A172 (cell line): ENCODE measurements at places on chromosomes 6 and 20.
A peak's percentile ranks its signal among the peaks of the same experiment; 100 is the strongest.

DNA sequence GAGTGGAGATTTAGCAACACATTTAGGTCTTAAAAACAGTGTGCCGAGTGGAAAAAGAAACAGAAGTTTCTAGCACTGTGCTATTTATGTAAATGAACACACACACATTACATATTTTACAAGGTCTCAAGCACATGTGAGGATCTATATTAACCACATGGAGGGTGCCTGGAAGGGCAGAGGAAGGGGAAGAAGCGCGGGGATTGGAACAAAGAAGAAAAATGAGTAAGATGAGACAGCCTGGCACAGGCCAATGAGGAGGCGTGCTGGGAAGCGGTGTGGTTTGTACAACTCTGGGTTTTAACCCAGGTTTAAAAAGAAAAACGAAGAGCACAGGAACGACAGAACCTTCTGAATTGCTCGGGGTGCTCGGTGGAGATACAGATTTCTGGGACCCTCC, 5.7 kb downstream of the KCNG1 start:
- DNase-seq, result no peak

- no peak for DNase-seq
Measured at GRCh38 chr6:6333501-6333900, 13.0 kb upstream of the F13A1 start.

DNA sequence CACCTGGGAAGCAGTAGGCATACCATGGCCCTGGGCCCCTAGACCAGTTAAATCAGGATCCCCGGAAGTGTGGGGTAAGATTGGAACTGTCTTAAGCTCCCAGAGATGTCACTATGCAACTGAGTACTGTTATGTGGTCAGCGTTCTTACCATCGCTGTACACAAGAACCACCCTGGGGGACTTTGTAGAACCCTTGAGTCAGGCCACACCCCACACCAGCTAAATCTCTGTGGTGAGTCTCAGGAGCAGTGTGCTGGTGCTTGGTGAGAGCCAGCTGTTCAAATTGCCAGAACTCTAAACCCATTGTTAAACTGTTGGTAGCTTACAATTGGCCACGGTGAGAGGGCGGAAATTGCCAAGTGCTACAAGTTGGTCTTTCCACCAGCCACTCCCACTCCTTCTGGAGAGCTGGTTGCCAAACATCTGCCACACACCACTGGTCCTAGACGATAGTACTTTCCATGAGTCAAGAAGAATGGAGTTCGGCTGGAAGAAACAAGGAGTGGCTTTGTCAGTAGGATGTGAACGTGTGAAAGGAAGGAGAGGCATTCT, 80.5 kb upstream of the SYNDIG1 start:
- no peak for DNase-seq

DNA sequence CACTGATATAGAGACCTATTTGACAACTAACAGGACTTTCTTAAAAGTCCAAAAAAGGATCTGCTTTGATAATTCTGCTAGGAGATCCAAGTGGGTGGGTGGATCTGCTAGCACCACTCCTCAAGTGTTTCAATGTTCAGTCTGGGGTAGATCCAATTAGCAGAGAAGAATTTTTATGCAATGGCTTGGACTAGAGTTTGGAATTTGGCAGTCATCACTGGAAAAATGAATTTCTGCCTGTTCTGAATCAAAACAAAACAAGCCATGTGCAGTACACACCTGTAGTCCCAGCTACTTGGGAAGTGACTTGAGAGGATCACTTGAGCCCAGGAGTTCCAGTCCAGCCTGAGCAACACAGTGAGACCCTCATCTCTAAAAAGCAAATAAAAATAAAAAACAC, 12.6 kb upstream of the GNMT start:
- DNase-seq, result no peak

DNA sequence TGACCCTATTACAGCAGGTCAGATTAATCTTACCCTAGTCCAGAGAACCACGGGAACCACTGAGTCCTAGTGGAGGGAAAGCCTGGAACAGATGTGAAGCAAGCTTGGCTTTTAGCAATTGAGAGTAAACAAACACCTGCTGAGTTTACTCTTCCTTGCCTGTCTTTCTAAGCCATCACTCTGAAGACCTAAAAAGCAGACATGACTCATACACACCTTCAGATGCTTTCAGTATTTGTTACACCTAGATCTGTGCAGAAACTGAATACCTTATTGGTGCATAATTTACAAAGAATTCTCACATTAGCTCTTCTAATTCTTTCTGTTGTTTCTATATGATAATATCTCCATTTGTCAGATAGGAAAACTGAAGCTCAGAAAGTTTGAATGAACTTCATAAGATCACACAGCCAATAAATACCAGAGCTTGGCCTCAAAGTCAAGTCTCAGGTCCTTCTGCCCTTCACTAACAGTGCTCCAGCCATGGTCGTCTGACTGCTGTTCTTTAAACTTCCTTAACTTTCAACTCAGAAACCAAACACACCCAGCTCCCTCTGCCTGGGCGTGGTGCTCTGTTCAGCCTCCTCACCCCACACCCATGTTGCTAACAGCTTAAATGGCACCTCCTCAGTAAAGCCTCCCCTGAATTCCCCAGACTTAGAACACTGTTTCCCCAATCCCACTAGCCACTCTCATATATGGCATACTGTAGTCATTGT, 8.6 kb upstream of the GABBR1 start:
- DNase-seq, result no peak

- DNase-seq, result peak; percentile 59
Measured at GRCh38 chr20:46568570-46569129, 18.2 kb upstream of the OCSTAMP start.
